Hepatocyte (in vitro differentiated cells): ENCODE measurements at places on chromosomes 11 and 22.

- no peak for DNase-seq
These were observed 42.9 kb downstream of the GAB4 start for GRCh38 chr22:16965083-16965482.

GRCh38 chr11:72534371-72535193 is 100.3 kb upstream of the CLPB start:
- DNase-seq: peak; percentile 32

DNA sequence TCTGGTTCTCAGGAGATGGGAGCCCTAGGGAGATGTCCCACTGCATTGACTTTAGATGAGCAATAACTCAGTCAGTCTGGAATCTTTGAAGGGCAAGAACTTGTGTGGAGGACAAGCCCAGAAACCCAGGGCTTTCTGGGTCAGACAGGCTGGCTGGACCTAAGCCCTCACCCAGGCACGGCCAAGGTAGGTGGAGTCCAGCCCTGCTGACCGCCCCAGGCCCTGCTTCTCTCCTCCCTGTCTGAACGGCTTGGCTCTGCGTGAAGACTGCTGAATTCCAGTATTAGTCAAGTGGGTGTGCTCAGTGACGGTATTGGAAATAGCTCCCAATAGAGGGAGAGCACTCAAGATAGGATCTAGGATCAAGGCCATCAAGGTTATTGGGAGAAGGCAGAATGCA is 6.1 kb downstream of the CXCR5 start:
- peak; percentile 31 for DNase-seq

DNA sequence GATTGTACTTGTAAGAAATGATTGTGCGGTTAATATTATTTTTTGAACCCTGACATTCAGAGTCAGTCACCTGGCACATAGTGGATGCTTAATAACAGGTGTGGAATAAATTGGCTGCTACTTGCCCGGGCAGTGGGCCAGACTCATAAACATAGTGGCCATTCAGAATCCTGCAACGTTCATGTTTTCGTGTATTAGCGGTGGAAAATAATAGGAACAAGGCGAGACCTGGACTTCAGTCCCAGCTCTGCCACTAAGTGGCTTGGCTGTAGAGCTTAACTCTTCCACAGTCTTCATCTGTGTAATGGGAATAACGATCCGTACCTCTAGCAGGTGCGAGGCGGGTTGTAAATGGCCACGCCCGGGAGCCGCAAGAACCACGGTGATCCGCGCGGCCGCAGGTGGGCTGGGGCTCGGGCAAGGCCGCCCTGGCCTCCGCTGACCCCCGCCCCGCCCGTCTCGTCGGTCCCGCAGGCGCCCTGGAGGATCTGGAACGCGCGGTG is 761 bp upstream of the TMEM25 start:
- no peak for DNase-seq

DNA sequence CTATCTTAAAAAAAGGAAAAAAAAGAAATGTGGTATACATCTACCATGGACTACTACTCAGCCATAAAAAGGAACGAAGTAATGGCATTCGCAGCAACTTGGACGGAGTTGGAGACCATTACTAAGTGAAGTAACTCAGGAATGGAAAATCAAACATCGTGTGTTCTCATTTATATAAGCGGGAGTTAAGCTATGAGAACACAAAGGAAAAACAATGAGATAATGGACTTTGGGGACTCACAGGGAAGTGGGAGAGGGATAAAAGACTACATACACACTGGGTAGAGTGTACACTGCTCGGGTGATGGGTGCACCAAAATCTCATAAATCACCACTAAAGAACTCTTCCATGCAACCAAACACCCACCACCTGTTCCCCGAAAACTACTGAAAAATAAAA is 11.8 kb downstream of the RAB6A start:
- no peak for DNase-seq

GRCh38 chr11:101188173-101188572 is 58.6 kb upstream of the PGR start:
- DNase-seq: no peak

GRCh38 chr11:120985718-120986569 is 38.0 kb upstream of the TBCEL start:
- peak; percentile 81 for DNase-seq

DNA sequence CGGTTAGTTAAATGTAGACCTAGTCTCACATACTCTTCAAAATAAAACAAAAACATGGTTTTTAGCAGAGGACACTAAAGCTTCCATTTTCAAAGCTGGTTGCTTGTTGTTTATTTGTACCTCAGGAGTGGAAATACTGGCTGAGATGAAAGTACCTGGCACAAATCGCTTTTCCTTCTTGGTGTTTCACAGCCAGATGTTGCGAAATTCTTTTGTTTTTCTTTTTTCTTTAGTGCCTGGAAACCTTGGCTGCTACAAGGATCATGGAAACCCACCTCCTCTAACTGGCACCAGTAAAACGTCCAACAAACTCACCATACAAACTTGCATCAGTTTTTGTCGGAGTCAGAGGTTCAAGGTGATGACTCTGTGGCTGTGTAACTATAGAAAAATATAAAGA is 48.3 kb downstream of the KREMEN1 start:
- DNase-seq: no peak

GRCh38 chr11:70036971-70037882 is 40.9 kb upstream of the ANO1 start:
- DNase-seq: no peak

- peak; percentile 88 for DNase-seq
These were observed 4.2 kb downstream of the SPI1 start for GRCh38 chr11:47373876-47374719.
